Stimulated activated CD4-positive, alpha-beta T cell treated with anti-CD3 and anti-CD28 coated beads, Interleukin-1b, Interleukin-23, amount 100 ng/mL, for 4 hours (primary cell): ENCODE measurements at places on chromosomes 7 and 10.

DNA sequence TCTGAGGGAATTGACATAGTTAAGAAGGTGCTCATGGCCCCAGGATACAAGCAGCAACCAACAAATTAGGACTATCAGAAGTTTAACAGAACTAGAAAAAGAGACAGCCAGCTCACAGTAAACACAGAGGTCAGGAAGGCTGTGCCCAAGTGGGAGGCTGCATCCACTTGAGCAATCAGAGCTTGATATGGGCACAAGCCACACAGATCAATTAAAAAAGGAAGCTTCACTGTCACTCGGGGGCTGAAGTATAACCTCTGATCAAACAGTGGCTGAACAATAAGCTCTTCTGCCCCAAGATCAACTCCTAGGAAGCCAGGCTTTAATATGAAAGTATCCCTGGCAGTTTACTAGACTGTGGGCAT lies 40.0 kb downstream of the ZNF438 start:
- no peak for DNase-seq

DNA sequence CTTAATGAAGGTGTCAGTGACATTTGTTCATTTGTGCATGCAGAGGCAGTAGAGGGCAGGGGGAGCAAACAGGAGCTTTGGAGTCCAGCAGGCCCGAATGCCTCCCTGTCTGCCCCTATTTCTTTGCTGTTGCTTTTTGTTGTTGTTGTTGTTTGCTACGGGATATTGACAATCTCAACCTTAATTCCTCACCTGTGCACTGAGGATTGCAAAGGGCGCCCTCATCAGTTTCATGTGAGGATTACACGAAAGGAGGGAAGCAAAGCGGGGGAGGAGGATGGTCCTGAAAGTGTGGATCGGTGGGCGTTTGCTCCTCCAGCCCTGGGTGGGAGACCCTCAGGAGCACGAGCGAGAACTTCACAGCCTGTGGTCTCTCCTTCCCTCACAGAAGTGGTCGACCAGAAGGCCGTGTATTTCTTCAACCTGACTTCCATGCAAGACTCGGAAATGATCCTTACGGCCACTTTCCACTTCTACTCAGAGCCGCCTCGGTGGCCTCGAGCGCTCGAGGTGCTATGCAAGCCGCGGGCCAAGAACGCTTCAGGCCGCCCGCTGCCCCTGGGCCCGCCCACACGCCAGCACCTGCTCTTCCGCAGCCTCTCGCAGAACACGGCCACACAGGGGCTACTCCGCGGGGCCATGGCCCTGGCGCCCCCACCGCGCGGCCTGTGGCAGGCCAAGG lies 9.6 kb downstream of the GDF10 start:
- no peak for DNase-seq

GRCh38 chr10:43220657-43221418 lies 46.0 kb downstream of the RASGEF1A start:
- DNase-seq = no peak

GRCh38 chr10:29202386-29202940 lies 86.4 kb upstream of the LYZL1 start:
- DNase-seq = no peak

- no peak for DNase-seq
Observed at GRCh38 chr7:13414661-13415107, 574.8 kb downstream of the ETV1 start.

DNA sequence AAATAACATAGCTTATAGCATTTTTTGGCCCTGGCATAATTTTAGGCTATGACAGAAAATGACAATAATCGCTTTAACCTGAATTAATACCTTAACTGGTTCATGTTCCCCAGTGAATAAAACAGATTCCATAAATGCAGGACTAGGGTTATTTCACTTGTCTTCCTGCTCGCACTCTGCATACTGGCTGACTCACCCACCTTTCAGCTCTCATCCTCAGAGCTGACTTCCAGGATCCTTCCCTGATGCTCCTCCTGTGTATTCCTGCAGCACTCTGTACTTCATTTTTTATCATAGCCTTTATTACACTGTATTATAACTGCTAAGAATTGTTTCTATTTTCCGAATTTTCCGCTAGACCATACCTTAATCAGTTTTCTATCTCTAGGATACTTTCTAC lies 123.7 kb downstream of the AVL9 start:
- DNase-seq = no peak

- no peak for DNase-seq
Observed at GRCh38 chr10:52276986-52277385, 37.1 kb upstream of the DKK1 start.

GRCh38 chr10:70509757-70510147 lies 31.2 kb downstream of the PALD1 start:
- no peak for DNase-seq

GRCh38 chr10:28312572-28312971 lies 9.7 kb upstream of the MPP7 start:
- DNase-seq = no peak

DNA sequence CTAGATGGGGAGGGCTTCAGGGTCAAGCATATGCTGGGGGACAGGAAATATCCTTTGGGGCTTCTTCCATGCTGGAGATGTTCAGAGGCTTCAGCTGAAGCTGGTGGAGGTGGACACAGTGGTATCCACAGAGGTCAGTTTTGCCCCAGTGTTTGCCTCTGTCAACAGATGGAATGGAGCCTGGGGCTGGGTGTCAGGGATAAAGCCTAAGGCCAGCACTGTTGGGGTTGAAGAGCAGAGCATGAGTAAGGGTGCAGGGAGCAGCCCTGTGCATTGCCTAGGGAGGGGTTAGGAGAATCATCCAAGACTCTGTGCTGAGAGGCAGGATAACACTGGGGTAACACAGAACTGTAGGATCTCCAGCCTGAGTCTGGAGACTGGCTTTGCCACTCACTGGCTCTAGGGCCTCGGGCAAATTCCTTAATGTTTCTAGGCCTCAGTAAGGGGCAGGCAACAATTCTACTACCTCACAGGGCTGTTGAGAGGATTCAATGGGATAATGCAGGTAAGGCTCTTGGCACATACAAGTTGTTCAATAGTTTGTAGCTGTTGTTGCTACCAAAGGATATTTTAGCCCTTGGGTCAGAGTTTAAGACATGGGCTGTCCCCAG lies 21.8 kb upstream of the MYL7 start:
- DNase-seq = no peak

GRCh38 chr10:112296908-112297331 lies 13.7 kb downstream of the TECTB start:
- DNase-seq = no peak

DNA sequence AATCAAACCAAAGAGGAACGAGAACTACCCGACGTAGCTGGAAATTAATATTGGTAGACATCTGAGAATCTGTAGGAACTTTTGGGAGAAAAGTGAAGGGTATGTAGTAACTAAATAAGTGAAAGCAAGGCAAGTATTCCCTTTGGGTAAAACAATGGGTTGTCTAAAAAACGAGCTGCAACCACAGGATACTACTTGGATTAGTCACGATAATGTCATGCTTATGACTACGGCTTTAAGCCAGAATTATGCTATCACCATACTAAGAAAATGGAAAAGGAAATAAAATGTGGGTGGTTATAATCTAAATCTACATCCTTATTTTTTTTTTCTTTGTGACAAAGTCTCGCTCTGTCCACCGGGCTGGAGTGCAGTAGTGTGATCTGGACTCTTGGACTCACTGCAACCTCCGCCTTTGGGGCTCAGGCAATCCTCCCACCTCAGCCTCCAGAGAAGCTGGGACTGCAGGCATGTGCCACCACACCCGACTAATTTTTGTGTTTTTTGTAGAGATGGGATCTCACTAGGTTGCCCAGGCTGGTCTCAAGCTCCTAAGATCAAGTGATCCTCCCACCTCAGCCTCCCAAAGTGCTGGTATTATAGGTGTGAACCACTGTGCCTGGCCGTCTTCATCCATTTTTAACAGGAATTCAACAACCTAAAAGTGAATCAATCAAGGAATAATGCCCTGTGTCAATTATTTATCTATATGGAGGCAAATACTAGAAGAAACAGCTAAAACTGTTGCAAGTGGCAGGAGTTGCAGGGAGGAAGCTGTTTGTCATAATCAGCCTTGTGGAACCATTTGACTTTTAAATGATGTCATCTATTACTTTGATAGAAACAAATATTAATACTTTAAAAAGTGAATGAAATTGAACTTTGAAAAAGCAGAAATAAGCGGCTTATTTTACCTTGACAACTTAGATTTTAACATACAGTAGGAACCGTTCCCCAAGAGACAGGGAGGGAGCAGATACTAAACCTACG lies 189.3 kb downstream of the PRPF18 start:
- DNase-seq = no peak

GRCh38 chr10:100775386-100775785 lies 30.0 kb downstream of the PAX2 start:
- DNase-seq = no peak

DNA sequence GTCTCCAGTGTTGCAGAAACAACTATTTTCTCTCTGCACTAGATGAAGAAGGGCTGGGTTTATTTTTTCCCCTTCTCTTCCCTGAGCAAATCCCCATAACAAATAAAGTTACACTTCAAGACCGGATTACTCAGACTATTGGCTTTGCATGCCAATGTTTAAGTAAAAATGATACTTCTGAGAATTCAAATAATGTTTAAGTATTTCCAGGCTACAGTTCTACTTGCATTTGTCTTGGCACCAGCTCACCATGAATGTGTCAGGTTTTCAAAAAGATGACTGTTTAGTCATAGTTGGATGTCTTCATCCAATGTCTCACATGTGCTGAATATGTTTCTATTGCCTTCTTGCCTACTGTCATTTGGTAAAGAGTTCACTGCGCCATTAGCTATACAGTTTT lies 912.6 kb downstream of the GATA3 start:
- DNase-seq = no peak

GRCh38 chr7:100854146-100854895 lies 1.8 kb downstream of the SLC12A9 start:
- DNase-seq = no peak

DNA sequence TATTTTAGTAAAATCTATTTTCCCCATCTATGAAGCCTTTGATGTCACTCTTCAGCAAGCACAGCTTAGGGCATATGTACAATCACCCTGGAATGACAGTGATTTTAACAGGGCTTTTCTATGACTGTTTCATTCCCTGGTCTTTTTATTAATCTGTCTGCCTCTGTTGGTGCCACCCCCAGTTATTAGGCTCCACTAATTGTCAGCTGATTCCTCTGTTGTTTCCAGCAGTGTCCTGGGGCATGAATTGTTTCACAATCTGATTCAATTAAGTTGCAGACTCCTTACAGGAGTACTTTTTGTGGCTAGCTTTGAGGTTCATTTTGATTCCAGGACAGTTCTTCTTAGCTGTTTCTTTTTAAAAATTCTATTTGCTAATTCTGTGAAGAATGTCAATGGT lies 38.6 kb downstream of the MYO3A start:
- DNase-seq = no peak

- DNase-seq = no peak
Observed at GRCh38 chr10:103911021-103911459, 6.9 kb downstream of the STN1 start.
